ENCODE measurements at places on chromosomes 7 and 10. TPM values are rescaled to one million over a fixed set of nuclear protein-coding genes. Genes with fewer than 3 reads are reported as not detected.

Gene ASB10
- total RNA-seq: 0.99 TPM

Gene DRGX
- total RNA-seq: not detected

- DNase-seq: no peak
Observed at GRCh38 chr7:16300361-16300895, 120.9 kb downstream of the CRPPA start.

- DNase-seq: no peak
Observed at GRCh38 chr7:4824120-4824775, 37.6 kb downstream of the PAPOLB start.

GRCh38 chr10:77522268-77522809, 115.3 kb downstream of the KCNMA1 start:
- peak; percentile 19 for DNase-seq

All from myocyte (in vitro differentiated cells).